ENCODE measurements at places on chromosomes 4 and X. TPM values are rescaled to one million over a fixed set of nuclear protein-coding genes. Genes with fewer than 3 reads are reported as not detected.

The FGG gene
- not detected for total RNA-seq

The GAGE10 gene
- not detected for total RNA-seq

The PDGFC gene
- total RNA-seq: not detected

The FGB gene
- total RNA-seq: not detected

DNA sequence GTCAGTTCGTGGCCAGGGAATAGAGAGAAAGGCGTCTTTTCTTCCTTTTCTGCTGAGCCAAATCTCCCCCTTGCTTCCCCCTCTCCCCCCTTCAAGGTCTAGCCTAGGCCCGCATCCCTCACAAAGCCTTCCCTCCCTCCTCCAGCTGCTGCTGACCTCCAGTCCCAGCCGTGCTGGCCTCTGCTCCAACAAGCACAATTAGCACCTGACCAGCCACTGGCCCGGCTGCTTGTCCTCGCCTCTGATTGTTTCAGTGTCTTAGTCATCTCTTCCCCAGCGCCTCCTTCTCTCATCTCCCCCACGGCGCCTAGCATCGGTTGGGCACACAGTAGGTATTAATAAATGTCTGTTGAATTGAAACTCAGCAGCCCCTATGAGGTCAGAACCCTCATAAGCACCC, 4.2 kb downstream of the ELF4 start:
- H3K4me3 ChIP-seq: no peak overlapping the region
- peaks cover 5% of the 10 kb centered on the region for H3K36me3 ChIP-seq
- DNase-seq: no peak
- H3K27me3 ChIP-seq: no peaks in the 10 kb centered on the region
- no peak overlapping the region for H3K27ac ChIP-seq
- peaks cover 47% of the 10 kb centered on the region for H3K4me1 ChIP-seq

DNA sequence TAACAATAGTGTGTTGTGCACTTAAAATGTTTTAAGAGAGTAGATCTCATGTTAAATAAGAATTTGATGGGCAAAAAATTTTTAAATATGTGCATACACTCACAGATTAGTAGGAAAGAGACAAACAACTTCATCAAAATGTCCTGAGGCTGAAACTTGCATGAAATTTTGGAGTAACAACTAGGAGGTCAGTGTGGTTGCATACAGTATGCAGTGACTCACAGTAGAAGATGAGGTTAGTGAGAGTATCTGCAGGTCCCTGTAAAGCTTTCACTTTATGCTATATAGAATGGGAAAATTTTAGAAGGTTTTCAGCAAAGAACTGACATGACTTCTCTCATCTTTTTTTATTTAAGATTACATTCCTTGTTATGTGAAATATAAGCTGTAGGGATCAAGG, 453.1 kb upstream of the KLHL4 start:
- DNase-seq: no peak
- no peaks in the 10 kb centered on the region for H3K36me3 ChIP-seq
- H3K27me3 ChIP-seq: no peaks in the 10 kb centered on the region
- no peak overlapping the region for H3K27ac ChIP-seq
- no peak overlapping the region for H3K4me3 ChIP-seq

GRCh38 chr4:165207431-165208220, at the start of gene KLHL2:
Gene KLHL2 (plus strand): TSS chr4:165207561. CDS start chr4:165207877, 316 bp downstream.
- peaks cover 3% of the 10 kb centered on the region for H3K36me3 ChIP-seq
- H3K4me1 ChIP-seq: peaks cover 68% of the 10 kb centered on the region
- H3K27me3 ChIP-seq: no peaks in the 10 kb centered on the region
- H3K4me3 ChIP-seq: peak within 1 kb of the TSS; percentile 86
- H3K27ac ChIP-seq: peak within 1 kb of the TSS; percentile 89

- peaks cover 3% of the 10 kb centered on the region for H3K27me3 ChIP-seq
- no peaks in the 10 kb centered on the region for H3K4me1 ChIP-seq
- peak; percentile 60 for DNase-seq
Measured at GRCh38 chr4:114180481-114180880, 201.0 kb upstream of the ARSJ start.

- H3K27me3 ChIP-seq: no peaks in the 10 kb centered on the region
- no peak for DNase-seq
- H3K4me3 ChIP-seq: no peak overlapping the region
- no peaks in the 10 kb centered on the region for H3K4me1 ChIP-seq
- no peak overlapping the region for H3K27ac ChIP-seq
Measured at GRCh38 chrX:29468911-29469494, 746.4 kb upstream of the MAGEB2 start.

GRCh38 chrX:70769659-70770227, 138.8 kb downstream of the TEX11 start:
- H3K36me3 ChIP-seq: no peaks in the 10 kb centered on the region
- H3K4me3 ChIP-seq: no peak overlapping the region
- DNase-seq: no peak
- H3K27ac ChIP-seq: no peak overlapping the region
- H3K4me1 ChIP-seq: no peaks in the 10 kb centered on the region

All from activated CD4-positive, alpha-beta T cell treated with anti-CD3 and anti-CD28 coated beads for 36 hours (primary cell).